Gastroesophageal sphincter (tissue), 4 donors: ENCODE measurements at places on chromosomes 7 and 10. TPM values are rescaled to one million over a fixed set of nuclear protein-coding genes. Genes with fewer than 3 reads are reported as not detected.

- H3K4me3 ChIP-seq = no peak overlapping the region
- H3K27ac ChIP-seq = no peak overlapping the region
- no peaks in the 10 kb centered on the region for H3K36me3 ChIP-seq
- H3K4me1 ChIP-seq = no peaks in the 10 kb centered on the region
Measured at GRCh38 chr7:115328018-115328417, 406.1 kb downstream of the MDFIC start.

DNA sequence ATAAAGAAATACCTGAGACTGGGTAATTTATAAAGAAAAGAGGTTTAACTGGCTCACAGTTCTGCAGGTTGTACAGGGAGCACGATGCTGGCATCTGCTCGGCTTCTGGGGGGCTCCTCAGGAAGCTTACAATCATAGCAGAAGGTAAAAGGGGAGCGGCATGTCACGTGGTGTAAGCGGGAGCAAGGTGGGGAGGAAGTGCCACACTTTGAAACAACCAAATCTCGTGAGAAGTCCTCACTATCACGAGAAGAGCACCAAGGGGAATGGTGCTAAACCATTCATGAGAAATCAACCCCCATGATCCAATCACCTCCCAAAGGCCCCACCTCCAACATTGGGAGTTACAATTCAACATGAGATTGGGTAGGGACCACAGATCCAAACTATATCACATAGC is 67.7 kb downstream of the AKR1B1 start:
- no peak for ATAC-seq
- H3K27me3 ChIP-seq = no peaks in the 10 kb centered on the region
- H3K4me1 ChIP-seq = no peaks in the 10 kb centered on the region
- H3K4me3 ChIP-seq = no peak overlapping the region
- H3K36me3 ChIP-seq = no peaks in the 10 kb centered on the region
- H3K27ac ChIP-seq = no peak overlapping the region

TAS2R5 gene
- 4.7 TPM for total RNA-seq

- no peaks in the 10 kb centered on the region for H3K36me3 ChIP-seq
- H3K27me3 ChIP-seq = no peaks in the 10 kb centered on the region
- ATAC-seq = no peak
- no peaks in the 10 kb centered on the region for H3K4me1 ChIP-seq
- no peak overlapping the region for H3K27ac ChIP-seq
Measured at GRCh38 chr10:6297951-6298381, 95.2 kb downstream of the PFKFB3 start.

DNA sequence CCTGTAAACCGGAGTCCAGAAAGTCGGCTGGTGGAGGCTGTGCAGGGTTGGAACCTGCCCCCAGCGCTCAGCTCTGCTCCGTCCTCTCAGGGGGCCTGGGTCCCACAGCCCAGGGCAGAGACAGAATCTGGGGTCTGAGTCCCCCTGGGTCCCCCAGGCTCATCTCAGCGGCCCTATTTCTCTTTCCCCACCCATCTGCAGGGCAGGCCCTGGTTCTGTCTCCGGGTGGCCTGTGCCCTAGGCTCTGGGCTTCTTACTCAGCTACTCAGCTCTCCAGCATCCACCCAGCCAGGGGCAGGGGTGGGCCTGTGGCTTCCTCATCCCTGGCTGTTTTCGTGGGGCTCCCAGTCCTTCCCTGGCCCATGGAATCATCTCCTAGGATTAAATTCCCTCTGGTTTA is 183.4 kb downstream of the ADARB2 start:
- H3K27me3 ChIP-seq = peaks cover 30% of the 10 kb centered on the region
- H3K4me3 ChIP-seq = no peak overlapping the region
- ATAC-seq = no peak
- H3K27ac ChIP-seq = no peak overlapping the region

DNA sequence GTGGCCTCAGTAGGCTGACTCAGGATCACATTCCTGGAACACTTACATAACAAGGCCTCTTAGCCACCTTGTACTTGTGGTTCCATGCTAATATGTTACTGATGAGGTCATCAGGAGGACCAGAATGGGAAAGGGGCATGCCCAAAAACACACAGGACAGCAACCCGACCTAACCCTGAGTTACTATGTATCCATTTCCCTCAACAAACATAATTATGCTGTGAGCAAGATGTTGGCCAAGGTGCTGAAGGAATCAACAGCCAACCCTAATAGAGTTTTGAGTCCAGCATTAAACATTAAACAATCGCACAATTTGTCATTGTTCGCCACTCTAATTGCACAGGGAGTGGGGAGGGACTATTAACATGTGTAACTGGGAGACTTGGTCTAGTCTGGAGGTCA is 129.4 kb downstream of the PLPP4 start:
- no peaks in the 10 kb centered on the region for H3K36me3 ChIP-seq
- no peak for ATAC-seq

DNA sequence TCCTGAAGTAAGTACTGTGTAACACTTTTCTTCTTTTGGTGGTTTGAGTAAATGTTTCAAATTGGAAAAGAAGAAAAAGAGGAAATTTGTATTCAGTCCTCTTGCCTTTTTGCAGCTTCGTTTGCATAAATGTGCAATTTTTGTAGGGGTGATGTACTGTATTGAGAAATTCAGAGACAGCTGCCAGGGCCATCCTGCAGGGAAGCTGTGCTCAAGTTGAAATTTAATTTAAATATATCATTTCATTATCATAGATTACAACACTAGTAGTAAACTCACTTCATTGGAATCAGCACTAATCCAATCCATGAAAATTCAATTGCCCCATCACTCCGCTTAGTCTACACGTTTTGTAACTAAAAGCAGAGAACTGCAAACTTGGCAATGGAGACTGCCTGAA is 415.4 kb downstream of the DNAJB9 start:
- no peaks in the 10 kb centered on the region for H3K4me1 ChIP-seq
- H3K27ac ChIP-seq = no peak overlapping the region
- no peak overlapping the region for H3K4me3 ChIP-seq
- no peaks in the 10 kb centered on the region for H3K36me3 ChIP-seq
- no peaks in the 10 kb centered on the region for H3K27me3 ChIP-seq
